CD4-positive, alpha-beta T cell treated with Interleukin-12 subunit alpha and Interleukin-12 subunit beta, for 1 hour (primary cell): ENCODE measurements at places on chromosomes 2 and 18.

GRCh38 chr2:85506768-85507181, 32.2 kb upstream of the MAT2A start:
- no peak for DNase-seq

DNA sequence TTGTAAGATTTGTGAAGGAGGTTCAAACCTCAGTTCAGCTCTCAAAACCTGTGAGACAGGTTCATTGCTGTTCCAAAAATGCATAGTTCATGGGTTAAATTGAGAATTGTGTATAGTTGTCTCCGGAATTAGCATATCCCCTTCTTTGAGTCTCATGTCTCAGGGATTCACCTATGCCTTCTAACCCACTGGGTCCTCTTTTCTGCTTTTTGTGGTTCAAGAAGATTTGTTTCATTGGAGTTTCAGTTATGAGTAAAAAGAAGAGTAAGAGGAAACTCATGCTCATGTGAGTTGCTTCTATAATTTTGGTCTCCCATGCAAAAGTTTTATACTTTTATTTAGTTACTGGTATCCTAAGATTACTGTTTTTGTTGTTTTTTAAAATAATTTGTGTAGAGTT, 1219.8 kb upstream of the ZEB2 start:
- DNase-seq: no peak

DNA sequence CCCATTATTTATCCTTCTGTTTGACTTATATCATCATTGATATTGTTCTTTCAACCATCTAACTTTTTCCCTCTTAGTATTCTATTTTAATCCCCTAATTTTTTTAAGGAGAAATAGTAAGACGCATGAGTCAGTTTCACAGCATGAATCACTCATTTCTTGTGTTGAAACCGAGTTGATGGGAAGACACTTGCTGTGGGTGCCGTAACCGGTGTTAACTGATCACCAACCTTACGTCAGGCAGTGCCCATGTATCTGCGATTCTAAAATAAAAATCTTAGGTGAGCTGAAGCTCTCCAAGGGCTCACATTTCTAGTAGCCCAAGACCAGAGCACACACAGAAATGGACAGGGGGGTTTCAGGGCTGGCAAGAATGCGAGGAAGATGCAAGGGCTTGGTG, 348.1 kb downstream of the GALR1 start:
- DNase-seq: no peak

DNA sequence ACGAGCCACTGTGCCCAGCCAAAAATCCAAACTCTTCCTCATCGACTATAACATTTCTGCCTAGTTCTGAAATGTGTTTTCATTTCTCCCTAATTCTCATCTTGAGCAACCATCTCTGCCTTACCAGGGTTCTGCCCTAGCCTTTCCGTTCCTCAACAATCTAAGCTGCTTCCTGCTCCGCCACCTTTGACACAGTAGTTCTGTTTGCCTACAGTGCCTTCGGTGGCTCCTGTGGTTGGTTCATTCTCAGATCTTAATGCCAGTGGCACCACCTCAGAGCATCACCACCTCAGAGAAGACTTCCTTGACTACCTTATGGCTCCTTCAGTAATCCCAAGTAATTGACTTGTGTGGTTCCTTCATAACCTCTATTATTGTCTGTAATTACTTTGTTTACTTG, 3.8 kb downstream of the SOCS6 start:
- DNase-seq: no peak
